Caco-2 (cell line): ENCODE measurements at places on chromosomes 2 and 18. TPM values are rescaled to one million over a fixed set of nuclear protein-coding genes. Genes with fewer than 3 reads are reported as not detected.

GRCh38 chr2:36586672-36587071, 11.3 kb downstream of the FEZ2 start:
- no peak for DNase-seq

- no peak for DNase-seq
Measured at GRCh38 chr2:141927536-141927935, 203.3 kb downstream of the LRP1B start.

GRCh38 chr2:26595146-26595545, 46.0 kb downstream of the CIB4 start:
- no peak for DNase-seq

DNA sequence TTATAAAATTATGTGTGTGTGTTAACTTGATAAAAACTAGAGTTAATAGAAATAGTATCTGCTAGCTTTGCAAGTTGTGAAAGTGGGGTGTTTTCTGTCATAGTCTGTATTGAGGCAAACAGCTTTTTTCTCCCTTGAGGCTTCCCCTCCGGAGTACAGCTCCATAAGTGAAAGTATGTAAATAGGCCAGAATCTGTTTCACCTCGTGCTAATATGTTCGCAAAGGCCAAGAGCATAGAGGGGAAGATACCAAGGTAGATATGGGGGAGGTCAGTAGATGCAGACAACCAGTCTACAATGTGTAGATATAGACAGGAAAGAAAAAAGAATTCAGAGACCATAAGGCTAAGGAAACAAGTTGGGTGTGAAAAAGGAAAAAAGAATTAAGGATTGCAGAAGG, 72.9 kb downstream of the PTRHD1 start:
- DNase-seq: no peak

- DNase-seq: no peak
Measured at GRCh38 chr2:240055177-240055917, 2.0 kb upstream of the OR6B3 start.

DNA sequence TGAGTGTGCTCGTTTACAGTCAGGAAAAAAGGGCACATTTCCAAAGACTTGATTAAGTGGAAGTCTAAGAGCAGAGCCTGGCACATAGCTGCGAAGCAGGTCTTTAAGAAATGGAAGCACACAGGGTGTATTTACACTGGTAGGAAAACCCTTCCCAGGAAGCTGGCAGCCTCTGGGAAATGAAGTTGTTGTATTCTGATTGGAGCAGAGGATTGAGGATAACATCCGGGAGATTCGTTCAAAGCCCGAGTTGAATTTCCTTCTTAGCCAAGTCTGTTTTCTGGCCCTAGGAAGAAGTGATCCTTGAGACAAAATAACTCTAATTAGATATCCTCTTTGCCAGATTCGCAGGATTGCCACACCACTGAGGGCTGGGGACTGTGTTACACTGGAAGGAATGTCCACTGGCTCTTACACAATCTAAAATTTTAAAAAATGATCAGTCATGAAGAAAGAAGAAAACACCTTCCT, 75.9 kb downstream of the ITGB1BP1 start:
- no peak for DNase-seq

DNA sequence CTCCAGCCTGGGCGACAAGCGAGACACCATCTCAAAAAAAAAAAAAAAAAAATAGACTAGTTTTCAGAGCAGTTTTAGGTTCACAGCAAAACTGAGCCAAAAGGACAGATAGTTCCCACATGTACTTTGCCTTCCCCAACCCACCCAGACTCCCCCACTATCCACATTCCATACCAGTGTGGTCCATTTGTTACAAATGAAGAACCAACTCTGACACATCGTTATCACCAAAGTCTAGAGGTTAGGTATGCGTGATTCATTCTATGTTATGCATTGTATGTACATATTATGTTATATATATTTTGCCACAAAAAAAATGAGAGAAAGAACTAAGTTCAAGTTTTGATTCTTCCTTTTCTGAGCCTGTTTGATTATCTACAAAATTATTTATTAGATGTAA, 3.5 kb downstream of the DUSP11 start:
- DNase-seq: no peak

GRCh38 chr18:27752944-27753343, 424.0 kb downstream of the CDH2 start:
- no peak for DNase-seq

GRCh38 chr18:49610022-49610445, 48.2 kb downstream of the LIPG start:
- no peak for DNase-seq

DNA sequence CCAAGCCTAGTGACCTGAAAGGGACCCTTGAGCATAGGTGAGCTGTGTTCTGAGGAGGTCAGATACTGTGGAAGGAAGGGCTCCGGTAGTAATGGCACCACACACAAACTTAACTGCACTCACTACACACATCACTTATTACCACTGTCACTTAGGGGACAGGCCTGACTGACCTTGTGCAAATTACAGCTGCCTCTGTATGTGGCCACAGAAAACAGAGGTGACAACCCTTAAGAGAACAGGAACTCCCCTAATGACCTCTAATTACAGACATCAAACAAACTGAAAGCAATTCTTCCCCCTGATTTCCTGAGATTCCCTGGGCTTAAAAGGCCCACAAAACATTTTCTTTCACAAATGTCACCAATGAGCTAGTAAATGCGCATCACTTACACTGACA, 360.6 kb downstream of the RND3 start:
- no peak for DNase-seq

DNA sequence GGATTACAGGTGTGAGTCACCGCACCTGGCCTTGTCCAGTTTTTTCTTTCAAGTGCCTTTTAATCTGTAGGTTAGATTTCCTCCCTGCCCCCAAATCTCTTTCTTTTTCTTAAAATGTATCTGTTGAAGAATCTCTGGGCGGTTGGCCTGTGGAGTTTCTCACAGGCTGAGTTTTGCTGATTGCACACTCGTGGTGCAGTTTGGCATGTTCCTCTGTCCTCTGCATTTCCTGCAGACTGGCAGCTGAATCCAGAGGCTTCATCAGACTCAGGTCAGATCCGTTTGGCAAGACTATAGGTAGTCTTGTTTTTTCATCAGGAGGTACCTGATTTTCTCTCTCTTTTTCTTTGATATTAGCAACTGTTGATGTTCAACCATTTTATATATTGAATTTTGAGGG, 5.5 kb downstream of the CASP10 start:
- DNase-seq: no peak

- no peak for DNase-seq
Measured at GRCh38 chr2:148052687-148053086, 31.8 kb downstream of the MBD5 start.

DNA sequence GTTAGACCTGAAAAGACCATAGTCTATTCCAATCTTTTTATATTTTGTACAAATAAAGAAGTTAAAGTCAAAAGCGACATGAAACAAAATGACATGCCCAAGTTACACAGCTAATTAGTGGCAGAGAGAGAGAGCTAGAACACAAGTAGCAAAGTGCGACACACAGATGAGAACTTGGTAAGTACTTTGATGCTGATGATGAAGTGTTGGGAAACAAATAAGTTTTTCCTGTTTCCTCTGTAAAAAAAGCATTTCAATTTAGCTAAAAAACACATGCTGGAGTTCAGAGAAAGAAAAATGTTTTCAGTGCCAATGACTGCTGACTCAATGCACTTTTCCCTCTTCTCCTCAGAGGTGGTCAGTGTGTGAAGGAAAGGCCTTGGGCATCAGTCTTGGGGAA, 226.9 kb downstream of the PAX3 start:
- DNase-seq: no peak

DNA sequence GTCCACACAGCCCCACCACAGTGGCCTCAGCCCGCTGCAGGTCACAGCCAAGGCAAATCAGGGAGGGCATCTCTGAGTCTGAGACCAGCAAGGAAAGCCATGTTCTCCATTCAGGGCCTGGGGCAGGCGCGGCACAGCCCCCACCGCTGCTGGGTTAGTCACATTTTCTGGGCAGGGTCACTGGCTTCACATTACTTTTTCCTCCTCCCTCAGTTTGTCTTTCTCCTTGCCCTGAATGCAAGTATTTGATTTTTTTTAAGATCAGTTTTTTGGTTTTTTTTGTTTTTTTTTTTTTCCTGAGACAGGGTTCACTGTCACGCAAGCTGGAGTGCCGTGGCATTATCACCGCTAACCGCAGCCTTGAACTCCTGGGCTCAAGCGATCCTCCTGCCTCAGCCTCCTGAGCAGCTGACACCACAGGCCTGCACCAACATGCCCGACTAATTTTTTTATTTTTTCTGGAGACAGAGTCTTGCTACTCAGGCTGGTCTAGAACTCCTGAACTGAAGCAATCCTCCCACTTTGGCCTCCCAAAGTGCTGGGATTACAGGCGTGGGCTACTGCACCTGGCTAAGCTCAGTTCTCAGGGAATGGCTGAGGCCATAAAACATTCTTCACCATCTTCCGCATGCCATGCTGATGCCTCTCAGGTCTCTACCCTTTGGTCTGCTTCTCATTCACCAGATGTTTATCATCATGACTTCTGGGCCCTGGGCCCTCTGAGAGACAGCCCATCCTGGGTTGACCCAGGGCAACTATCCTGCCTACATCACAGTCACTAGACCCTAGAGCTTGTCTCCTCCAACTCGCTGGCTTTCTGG, 628 bp upstream of the CAPG start:
- no peak for DNase-seq

GRCh38 chr2:85873679-85874078, 15.1 kb downstream of the ST3GAL5 start:
- DNase-seq: peak; percentile 23

DNA sequence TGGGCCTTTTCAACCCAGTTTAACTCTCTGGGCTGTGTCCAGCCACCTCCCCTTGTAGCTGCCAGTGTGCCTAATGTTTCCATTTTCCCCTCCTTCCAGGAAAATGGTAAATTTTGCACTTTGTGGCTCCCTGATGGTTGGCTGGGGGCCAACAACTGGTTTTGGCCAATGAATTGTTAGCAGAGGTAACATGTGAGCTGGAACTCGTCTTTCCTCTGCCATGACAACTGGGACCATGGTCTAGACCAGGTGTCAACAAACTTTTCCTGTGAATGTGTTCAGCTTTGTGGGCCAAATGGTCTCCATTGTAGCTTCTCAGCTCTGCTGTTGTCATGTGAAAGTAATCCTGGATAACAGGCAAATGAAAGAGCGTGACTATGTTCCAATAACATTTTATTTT, 87.2 kb downstream of the DDX1 start:
- DNase-seq: peak; percentile 11

DNA sequence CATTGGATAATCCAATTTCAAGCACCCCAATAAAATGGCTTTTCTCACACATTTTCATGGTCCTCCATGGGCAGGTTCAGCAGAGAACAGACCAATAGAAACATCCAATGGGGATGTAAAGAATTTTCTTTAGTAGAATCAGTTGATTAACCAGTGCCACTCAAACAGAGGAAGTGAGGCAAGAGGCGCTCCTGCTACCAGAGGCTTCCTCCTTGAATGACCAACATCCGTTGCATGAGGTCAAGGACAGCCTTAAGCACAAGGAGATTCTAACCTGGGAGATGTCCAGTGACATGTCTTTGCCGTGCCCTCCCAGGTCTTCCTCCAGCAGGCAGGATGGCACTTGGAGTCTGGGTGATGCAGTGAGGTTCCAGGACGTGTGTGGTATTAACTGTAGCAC, 146.6 kb downstream of the PIEZO2 start:
- no peak for DNase-seq

- no peak for DNase-seq
Measured at GRCh38 chr2:143524119-143524553, 394.9 kb downstream of the ARHGAP15 start.

DNA sequence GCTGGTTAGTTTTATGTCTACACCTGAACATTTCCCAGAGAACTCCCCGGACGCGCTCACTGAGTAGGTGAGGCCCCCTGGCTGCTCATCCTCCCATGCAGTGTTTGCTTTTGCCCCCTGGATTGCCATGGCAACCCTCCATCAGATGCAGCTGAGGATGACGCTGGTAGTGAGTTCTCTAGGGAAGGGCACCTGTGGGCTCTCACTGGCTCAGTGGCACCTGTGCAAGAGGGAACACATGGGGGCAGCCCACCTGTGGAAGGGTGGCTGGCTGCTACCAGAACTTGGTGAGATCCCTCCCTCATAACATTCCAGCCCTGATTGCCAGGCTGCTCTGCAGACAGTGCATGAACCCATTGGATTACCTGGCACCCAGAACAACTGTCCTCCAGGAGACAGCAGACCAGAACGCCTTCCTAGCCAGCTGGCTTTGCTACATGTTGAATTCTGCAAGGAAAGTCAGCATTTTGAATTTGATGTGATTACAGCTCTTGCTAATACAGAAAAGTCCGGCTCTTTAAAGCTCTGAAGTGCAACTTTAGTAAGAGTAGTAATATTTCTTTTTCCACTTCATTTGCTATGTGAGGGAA, 21.7 kb downstream of the COA5 start:
- DNase-seq: no peak

- no peak for DNase-seq
Measured at GRCh38 chr18:6207116-6207515, 207.6 kb downstream of the L3MBTL4 start.

DNA sequence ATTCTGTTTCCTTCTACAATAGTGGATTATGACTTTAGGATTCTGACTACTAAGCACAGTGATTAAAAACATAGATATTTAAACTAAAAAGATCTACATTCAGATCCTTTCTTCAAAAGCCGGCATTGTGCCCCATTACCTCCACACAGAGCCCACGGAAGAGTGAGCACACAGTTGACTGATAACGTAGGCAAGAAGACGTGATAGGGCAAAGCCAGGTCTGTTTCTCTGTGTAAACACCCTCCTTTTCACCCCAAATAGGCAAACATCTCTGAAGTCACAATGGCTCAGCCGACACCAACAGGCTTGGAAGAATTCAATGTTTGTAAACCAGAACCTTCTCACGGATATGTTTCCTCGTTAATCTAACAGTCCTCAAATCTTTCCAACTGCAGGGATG, 302.9 kb downstream of the CMPK2 start:
- no peak for DNase-seq

- DNase-seq: no peak
Measured at GRCh38 chr2:118658596-118659198, 188.8 kb downstream of the EN1 start.

DNA sequence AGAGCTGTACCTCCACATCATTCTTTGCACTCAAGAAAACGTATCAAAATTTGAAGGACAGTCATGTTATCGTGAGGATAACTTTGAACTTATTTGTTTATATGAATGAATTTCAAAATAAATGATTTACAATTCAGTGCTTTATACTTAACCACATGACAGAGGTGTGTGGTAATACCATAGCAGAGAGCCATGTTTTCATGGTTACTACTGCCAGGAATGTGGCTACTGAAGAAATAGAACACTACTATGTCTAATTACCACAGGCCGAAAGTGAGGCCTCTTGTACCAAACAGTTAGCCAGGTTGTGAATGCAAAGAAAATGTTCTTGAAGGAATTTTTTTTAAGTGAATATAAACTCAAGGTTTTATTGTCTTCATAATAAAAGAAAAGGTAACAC, 49.2 kb downstream of the AAK1 start:
- no peak for DNase-seq

- DNase-seq: no peak
Measured at GRCh38 chr18:31719363-31720006, 35.1 kb upstream of the B4GALT6 start.

Gene DNAH6
- 0.32 and 0.70 TPM in 2 replicates for total RNA-seq

Gene PTH2R
- 0.32 and 1.3 TPM in 2 replicates for total RNA-seq

Gene FHOD3
- 0.07 TPM in 1 of 2 replicates, not detected in the other for total RNA-seq

Gene RIT2
- total RNA-seq: not detected in 2 replicates

Gene HOXD11
- not detected in 2 replicates for total RNA-seq

Gene POMC
- 10.5 and 14.9 TPM in 2 replicates for total RNA-seq

Gene CFAP210
- not detected in 2 replicates for total RNA-seq

Gene SRD5A2
- not detected in 2 replicates for total RNA-seq

Gene UGT1A8
- 0.14 and 0.50 TPM in 2 replicates for total RNA-seq

Gene PSD4
- 15.5 and 18.7 TPM in 2 replicates for total RNA-seq

Gene SPC25
- total RNA-seq: 28.0 and 32.6 TPM in 2 replicates

Gene ALLC
- total RNA-seq: not detected in 2 replicates
